ENCODE measurements at places on chromosomes 1 and 21.

DNA sequence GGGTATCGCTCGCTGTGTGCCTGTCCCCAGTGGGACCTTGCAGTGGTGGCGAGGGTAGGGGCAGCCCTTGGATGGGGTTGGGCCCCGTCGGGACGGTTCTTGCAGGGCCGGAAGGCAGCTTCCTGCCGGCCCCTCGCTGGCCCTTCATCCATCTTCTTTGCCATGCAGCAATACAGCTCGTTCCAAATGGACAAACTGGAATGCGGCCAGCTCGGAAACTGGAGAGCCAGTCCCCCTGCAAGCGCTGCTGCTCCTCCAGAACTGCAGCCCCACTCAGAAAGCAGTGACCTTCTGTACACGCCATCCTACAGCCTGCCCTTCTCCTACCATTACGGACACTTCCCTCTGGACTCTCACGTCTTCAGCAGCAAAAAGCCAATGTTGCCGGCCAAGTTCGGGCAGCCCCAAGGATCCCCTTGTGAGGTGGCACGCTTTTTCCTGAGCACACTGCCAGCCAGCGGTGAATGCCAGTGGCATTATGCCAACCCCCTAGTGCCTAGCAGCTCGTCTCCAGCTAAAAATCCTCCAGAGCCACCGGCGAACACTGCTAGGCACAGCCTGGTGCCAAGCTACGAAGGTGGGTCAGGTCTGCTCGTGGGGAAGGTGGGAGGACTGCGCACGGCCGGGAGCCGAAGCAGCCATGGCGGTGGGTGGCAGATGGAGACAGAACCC lies 45.8 kb downstream of the SIM2 start:
- no peak for DNase-seq

DNA sequence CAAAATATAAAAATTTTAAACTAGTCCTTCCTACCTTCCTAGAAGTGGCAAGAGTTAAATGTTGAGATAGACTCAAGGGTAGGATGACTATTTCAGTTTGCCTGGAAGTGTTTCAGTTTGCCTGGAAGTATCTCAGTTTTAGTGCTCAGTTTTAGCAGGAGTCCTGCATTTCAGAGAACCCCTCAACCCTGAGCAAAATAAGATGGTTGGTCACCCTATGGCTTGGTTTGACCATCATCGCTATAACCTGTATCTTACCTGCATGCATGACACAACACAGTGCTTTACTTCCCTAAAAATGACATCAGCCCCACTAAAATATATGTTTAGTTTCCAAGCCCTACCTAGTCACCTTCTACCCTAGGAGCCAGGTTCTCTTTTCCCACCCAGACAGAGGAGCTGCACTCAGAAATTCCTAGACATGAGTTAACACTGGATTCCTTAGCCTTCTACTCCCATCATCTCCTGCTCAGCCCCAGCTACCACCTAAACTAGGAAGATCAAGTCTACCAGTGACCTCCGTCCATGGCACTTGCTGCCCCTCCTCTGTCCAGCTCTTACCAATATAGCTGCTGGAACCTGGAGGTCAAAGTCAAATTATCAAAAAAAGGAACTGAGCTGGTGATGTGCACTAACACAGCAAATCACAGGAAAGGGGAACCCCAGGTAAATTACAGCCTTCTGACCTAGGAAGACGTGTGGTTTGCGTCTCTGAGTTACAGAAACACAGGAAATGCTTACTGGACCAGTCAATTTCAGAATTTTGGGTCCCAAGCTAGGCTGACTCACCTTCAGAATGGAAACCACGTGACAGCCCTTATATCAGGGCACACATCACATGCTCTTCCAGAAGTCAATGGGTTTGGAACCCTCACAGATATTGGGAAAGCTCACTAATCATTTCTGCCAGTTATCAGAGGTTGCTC lies 2.2 kb upstream of the G0S2 start:
- DNase-seq: no peak

DNA sequence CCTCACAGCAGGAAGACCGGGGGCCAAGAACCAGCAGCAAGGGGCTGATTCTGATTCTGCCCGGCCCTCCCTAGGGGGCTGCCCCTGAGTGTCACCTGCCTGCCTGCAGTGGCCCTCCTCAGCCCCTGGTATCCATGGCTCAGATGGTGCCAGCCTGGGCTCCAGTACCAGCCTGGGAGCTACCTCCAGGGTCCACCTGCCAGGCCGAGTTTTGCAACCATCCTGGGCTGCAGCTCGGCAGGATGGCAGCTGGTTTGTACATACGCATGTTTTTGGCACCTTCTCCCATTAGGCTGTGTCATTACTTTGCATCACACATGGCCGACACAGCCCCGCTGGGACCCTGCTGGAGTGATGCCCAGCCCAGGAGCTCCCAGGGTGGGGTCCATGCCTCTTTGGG lies 93.3 kb upstream of the WNT4 start:
- DNase-seq: no peak

DNA sequence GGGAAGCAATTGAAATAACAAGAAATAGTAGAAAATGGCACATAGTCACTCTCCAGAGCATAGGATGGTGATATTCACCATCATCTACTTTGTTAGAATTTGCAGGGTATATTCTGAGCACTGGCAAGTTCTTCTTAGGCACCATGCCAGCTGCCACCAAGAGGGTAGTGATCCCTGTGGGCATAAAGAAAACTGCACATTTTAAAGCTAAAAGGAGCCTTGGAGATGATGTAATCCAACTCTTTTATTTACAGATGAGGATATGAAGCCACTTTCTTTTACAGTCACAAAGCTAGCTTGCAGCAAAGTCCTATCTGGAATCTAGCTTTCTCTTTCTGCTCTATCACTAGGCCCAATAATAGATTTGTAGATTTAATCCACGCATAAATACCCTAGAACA lies 69.0 kb downstream of the PTGER3 start:
- no peak for DNase-seq

DNA sequence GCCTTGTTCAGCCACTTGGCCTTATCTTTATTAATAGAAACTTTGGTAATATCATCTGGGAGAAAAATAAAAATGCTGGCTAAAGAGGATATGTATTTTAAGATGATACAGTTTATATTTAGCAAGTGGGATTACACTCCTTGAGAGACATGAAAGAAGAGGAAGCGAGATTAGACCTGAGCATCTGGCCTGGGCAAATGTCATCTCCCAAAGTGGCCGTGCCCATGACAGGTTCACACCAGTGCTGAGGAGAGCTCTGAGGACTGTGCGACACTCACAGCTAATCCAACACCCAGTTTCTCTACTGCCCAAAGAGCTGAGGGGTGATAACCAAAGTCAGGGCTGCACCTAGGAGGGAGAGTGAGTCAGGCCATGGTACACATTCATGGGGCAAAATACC lies 121.7 kb upstream of the DUSP10 start:
- no peak for DNase-seq

DNA sequence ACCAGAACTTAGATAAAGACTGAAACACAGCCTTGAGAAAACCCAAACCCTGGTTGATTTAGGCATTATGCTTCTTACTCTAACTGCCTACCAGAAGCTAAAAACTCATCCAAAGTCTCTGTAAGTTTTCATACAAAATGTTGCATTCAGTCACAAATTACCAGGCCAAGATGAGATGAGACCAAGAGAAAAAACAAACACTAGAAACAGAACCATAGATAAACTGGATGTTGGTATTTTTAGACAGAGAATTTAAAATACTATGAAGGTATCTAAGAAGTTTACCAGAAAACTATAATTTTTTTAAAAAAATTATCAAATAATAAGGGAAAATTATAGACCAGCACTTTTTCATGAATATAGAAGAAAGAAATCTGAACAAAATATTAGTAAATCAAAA lies 180.5 kb downstream of the VPS13D start:
- DNase-seq: no peak

- no peak for DNase-seq
Measured at GRCh38 chr1:182861994-182862393, 22.8 kb downstream of the DHX9 start.

DNA sequence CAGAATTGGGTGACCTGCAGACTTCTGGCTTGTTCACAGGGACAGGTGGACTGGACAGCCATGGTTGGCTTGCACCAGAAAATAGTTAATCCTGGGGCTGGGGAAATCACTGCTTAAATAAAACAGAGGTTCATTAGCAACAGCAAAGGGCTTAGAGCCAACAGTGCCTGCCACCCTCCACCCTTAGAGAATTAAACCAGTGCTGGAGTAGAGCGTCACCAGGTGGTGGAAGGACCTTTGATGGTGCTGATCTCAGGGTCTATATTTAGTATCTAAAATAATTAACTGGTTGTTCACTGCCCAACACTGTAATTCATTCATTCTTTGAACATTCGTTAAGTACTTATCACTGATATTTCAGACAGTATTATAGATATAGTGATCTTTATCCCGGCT lies 34.7 kb upstream of the PDE9A start:
- no peak for DNase-seq

DNA sequence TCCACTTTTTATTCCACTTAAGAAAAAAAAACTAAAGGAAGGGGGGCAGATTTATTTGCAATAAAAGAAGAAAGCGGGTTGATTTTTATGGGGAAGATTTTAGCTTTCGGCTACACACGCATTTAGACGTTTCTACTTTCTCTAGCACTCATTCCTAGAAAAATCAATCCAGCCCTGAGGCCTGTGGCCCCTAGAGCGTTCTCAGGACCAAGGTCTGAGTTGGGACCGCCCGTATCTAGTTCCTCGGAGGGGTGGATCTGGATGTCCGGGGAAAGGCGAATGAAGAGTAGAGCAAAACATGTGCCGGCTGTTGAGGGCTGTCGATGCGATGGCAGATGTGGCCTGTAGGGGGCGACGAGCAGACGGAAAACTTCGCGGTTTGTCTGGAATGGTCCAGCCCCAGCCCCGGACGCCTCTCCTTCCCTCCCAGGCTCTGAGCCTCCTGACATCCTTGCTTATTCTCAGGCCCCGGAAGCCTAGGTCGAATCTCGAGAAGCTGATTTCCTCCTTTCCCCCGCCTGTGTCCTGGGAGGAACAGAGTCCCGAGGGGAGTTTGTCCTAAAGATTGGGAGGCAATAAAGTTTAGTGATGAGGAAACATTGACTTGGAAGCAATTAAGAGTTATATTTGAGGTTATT lies 5.2 kb downstream of the FOXD3 start:
- DNase-seq: no peak

DNA sequence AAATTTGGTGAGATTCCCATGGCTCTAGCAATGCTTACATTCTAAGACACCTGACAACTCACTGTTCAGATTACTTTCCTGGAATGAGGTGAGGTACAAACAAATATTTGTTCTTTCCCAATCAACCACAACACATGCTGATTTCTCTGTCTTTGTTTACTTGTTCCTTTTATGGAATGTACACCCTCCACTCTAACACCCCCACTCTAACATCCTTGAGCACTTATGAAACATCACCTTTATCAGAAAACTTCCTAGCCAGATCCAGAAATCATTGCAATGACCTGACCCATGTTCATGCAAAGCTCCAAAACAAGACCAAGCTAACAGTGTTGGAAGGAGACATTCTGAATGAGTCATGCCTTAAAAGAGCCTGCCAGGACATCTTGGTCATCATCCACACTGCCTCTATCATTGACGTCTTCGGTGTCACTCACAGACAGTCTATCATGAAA lies 35.5 kb downstream of the HSD3B1 start:
- no peak for DNase-seq

- no peak for DNase-seq
Measured at GRCh38 chr1:23563755-23564374, 4.6 kb upstream of the ID3 start.

DNA sequence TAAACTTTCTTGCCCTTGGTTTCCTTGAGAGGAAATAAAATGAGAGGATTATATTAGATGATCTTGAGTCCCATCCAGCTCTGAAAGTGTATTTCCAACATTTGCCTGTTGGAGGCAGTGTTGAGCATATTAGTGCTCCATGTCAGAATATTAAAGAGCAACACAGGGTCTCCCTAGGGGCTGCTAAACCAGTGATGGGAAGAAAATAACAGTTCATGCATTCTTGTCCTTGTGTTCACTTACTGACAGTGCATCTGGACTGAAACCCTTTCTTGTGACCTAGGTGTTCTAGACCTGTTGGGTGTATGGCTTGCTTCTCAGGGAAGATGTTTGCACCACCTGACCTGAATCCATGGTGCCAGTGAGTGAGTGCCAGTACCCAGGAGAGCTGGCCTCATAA lies 124.7 kb upstream of the KIAA0040 start:
- no peak for DNase-seq

DNA sequence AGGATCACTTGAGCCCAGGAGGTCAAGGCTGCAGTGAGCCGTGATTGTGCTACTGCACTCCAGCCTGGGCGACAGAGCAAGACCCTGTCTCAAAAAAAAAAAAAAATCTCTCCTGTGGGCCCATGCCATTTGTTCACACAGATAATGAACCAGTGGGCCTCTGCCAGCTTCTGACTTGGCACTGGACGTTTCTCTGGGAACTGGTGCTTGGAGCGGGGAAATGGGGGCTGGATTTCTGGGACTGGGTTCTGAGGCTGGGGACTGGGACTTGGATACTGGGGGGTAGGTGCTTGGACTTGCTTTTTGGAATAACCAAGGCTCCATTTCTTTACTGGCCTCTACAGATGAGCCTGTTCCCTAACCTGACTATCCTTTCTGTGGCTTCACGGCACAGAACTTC lies 9.7 kb downstream of the IFI6 start:
- no peak for DNase-seq

- no peak for DNase-seq
Measured at GRCh38 chr1:30633294-30633693, 90.1 kb downstream of the MATN1 start.

GRCh38 chr1:177825276-177825901 lies 144.5 kb downstream of the SEC16B start:
- no peak for DNase-seq

DNA sequence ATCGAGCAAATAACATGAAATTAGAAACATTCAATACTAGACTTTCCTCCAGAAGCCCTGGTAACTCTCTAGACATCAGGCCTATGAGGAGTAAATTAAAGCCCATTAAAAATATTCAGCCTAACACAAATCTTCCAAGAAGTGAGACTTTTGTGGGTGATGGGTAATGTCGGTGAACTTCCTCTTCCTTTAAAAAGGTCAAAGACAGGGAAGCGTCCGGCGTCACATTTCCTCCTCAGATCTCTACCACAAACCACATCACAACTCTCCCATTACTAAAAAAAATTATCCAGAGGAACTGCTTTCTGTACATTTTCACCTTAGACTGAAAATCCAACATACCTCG lies 1.4 kb downstream of the EIF4G3 start:
- no peak for DNase-seq

- no peak for DNase-seq
Measured at GRCh38 chr1:248688527-248689298, 13.9 kb downstream of the OR14I1 start.

DNA sequence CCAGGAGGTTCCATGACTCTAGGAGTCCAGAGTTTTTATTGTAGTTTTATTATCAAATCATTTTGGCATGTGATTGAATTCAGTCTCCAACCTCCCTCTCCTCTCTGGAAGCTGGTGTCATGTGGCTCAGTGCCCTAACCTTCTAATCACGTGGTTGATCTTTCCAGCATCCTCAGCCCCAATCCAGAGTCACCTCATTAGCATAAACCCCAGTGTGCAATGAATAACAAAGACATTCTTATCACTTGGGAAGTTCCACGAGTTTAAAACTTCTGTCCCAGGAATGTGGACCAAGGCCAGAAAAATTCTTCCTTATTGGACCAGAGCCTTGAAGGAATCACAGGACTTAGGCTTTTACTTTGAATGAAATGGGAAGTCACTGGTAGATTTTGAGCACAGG lies 52.2 kb downstream of the KIRREL1 start:
- DNase-seq: no peak

All from activated CD8-positive, alpha-beta memory T cell treated with anti-CD3 and anti-CD28 coated beads for 1 hour (primary cell).